Renal pelvis (tissue), 12 donors: ENCODE measurements at places on chromosomes 13 and 19.

GRCh38 chr19:20964798-20965197, 41.7 kb downstream of the ZNF85 start:
- no peak for DNase-seq

- DNase-seq = no peak
These were observed 2.5 kb downstream of the PRKCSH start for GRCh38 chr19:11437955-11438354.

GRCh38 chr13:80050252-80050651, 290.7 kb downstream of the SPRY2 start:
- DNase-seq = no peak

DNA sequence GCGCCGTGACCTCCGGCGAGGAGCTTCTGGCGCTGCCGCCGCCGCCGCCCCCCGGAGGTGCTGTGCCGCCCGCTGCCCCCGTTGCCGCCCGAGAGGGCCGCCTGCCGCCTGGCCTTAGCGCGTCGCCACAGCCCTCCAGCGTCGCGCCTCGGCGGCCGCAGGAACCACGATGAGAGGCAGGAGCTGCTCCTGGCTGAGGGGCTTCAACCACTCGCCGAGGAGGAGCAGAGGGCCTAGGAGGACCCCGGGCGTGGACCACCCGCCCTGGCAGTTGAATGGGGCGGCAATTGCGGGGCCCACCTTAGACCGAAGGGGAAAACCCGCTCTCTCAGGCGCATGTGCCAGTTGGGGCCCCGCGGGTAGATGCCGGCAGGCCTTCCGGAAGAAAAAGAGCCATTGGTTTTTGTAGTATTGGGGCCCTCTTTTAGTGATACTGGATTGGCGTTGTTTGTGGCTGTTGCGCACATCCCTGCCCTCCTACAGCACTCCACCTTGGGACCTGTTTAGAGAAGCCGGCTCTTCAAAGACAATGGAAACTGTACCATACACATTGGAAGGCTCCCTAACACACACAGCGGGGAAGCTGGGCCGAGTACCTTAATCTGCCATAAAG, 4.8 kb downstream of the PDX1 start:
- DNase-seq = no peak

- no peak for DNase-seq
These were observed 703 bp downstream of the SLC17A7 start for GRCh38 chr19:49440439-49441209.

- DNase-seq = no peak
These were observed 4.6 kb upstream of the GRAMD1A start for GRCh38 chr19:34995551-34995950.

GRCh38 chr13:92994056-92994455, 232.6 kb upstream of the GPC6 start:
- DNase-seq = no peak

GRCh38 chr13:58989556-58989955, 1174.2 kb downstream of the DIAPH3 start:
- no peak for DNase-seq

DNA sequence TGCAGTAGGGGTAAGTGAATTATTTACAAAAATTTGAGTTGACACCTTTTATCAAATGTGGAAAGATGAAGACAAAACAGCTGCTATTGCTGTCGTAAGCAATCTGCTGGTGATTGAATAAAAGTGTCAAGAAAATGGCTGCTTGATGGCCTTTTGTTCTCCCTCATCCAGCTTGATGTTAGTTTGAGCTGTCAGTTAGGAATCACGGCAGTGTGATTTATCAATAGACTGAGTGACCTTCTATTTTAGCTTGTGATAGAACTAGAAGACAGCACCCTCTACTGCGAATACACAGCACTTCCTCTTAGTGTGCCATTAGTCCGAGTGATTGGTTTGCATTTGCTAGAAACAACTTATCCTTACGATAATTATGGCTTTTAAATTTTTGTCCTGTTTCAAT, 76.3 kb downstream of the MZT1 start:
- DNase-seq = no peak

DNA sequence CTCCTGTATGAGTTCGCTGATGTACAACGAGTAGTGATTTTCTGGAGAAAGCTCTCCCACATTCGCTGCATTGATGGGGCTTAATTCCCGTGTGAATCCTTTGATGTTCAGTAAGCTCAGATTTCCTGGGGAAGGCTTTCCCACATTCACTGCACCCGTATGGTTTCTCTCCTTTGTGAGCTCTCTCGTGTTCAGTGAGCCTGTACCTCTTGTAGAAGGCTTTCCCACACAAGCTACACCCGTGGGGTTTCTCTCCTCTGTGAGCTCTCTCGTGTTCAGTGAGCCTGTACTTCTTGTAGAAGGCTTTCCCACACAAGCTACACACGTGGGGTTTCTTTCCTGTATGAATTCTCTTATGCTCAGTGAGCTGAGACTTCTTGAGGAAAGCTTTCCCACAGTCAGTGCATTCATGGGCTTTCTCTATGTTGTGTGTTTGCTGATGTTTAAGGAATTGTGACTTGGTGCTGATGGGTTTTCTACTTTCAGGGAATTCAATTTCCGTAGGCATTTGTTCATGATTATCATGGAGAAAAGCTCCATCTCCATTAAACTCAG, 3.5 kb upstream of the ZNF577 start:
- DNase-seq = no peak

GRCh38 chr13:26563713-26564112, 6.2 kb downstream of the WASF3 start:
- no peak for DNase-seq

DNA sequence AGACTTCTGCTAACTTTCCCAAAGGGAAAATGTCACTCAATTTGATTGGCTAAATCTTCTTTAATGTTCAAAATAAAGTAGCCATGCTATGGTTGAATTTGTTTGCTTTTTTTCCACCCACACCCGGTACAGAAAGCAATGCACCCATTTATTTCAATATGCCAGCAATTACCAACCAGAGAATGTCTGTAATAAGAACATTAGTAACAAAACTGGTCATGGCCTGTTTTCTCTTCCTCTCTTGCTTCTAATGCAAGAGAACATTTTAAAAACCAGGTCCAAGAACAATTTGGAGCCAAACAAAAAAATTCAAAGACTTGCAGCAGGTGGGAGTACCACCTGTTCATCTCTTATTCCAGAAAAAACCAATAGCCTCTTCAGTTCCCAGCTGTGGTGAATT, 1108.8 kb upstream of the PCDH20 start:
- no peak for DNase-seq

DNA sequence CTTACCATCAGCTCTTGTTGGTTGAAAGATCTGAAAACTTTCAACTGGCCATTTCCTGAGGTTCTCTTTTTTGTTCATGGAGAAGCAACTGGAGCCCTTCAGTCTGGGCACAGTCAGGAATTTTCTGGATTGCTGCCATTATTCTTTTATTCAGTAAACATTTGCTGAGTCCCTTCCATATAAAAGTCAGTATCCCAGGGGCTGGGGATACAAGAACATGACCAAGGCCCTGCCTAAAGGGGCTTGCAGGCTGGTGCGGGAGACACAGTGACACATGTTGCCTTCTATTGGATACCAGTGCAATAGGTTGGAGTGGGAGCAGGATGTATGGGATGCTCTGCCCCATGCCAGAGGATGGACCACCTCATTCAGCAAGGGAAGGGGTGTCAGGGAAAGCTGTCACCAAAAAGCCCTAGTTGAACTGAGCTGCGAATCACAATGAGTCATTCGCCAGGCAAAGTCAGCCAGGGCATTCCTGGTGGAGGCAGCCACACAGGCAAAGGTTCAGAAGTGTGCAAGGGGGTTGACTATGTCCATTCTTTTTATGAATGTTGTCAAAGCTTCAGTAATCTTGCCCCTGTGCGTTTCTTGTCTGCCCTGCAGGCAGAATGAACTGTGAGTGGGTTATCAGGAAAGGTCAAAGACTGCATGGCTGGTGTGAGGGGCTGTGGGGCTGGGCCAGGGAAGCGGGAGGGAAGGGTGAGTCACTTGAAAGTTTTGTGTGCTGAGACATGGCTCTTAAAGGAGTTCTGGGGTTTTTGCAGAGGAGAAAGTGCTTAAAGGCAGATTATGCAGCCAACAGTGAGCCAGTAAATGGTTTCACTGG, 395.9 kb downstream of the KCNRG start:
- no peak for DNase-seq

DNA sequence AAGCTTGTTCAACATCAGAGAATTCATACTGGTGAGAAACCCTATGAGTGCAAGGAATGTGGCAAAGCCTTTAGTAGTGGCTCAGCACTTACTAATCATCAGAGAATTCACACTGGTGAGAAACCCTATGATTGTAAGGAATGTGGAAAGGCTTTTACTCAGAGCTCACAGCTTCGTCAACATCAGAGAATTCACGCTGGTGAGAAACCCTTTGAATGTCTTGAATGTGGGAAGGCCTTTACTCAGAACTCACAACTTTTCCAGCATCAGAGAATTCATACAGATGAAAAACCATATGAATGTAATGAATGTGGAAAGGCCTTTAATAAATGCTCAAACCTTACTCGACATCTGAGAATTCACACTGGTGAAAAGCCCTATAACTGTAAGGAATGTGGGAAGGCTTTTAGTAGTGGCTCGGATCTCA, 25.2 kb downstream of the ZNF383 start:
- no peak for DNase-seq

DNA sequence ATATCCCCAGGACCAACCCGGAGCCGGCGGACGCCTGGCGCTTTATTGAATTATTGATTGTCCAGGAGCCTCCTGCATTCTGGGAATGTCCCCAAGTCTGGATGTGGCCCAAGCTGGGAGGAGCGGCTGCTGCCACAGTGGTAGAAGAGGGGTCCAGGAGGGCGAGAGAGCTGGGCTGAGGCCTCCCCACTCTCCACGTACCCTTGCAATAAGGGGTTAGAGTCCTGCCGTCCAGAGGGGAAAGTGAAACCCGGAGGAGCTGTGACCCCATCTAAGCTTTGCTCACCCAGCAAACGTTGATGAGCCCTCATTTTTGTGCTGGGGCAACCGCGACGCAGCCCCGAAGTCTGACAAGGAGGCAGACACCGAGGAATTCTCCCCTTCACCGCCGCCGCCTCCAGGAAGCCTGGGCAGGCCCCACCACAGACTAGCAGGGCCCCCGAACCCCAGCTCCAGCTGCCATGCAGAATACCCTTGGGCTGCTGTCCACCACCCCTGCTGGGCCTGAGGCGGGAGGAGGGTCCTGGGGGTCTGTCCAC, 1.4 kb upstream of the C2CD4C start:
- no peak for DNase-seq

DNA sequence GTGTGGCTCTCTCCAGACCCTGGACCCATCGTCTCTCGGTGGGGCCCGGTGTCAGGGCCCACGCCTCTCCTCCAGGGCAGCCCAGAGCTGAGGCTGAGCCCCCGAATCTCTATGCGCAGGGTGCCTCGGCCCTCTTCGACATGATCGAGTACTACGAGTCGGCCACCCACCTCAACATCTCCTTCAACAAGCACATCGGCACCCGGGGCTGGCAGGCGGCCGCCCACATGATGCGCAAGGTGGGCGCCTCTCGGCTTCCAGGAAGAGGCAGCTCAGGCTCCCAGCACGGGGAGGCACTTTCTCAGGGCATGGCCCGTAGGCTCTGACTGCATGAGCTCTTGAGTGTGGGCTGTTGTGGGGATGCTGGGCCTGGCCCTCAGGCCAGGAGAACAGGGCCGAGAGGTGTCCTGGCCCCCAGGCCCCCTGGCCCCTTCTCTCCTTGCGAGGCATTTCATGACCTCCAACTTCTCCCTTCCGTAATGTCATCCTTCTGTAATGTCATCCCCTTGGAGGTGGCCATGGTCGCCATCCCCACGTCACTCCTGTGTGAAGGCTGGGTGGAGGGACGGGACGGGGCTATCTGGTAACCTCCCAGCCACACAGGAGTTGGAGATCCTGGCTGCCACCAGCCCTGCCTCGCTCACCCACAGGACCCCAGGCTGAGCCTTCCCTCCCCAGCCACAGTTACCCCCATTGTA, 19.4 kb downstream of the NKPD1 start:
- no peak for DNase-seq

DNA sequence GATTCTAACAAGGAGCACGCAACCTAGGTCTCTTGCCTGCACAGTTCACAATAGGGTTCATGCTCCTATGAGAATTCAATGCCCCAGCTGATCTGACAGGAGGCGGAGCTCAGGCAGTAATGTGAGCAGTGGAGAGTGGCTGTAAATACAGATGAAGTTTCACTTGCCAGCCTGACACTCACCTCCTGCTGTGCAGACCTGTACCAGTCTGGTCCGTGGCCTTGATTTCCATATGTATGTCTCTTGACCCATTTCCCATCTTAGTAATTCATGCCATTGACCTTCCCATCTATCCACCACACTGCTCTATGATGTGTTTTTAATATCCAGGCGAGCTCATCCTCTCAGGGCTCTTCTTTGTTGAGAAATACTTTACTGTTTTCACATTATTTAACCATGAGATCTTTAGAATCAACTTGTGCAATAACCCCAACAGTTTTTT, 95.2 kb downstream of the LRCH1 start:
- no peak for DNase-seq

DNA sequence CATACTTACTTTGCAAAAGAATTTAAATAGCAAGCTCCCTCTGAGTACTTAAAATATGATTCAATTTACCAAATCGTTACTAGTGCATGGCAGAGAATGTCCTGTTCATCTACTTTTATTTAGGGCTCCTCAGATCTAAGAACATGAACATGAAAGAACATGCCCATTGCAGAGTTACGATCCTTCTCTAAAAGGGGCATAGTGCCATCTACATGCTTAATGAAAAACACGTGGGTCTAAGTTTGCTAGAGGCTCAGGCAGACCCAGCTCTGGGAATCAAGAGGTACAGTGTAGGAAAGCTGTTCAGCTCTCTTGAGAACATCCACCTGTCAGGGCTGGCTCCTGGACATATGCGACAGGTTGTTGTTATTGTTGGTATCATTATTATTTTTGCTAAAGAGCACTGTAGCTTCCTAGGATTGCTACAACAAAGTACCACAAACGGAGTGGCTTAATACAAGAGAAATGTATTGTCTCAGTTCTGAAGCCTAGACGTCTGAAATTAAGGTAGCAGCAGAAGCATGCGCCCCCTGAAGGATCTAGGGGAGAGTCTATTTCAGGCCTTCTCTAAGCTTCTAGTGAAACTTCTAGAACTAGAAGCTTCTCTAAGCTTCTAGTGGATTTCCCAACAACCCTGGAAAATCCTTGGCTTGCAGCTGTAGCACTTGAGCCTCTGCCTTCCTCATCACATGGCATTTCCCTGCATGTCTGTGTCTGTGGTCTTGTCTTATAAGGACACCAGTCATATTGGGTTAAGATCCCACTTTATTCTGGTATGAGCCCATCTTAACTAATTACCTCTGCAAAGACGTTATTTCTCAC, 133.9 kb downstream of the DCT start:
- DNase-seq = no peak

DNA sequence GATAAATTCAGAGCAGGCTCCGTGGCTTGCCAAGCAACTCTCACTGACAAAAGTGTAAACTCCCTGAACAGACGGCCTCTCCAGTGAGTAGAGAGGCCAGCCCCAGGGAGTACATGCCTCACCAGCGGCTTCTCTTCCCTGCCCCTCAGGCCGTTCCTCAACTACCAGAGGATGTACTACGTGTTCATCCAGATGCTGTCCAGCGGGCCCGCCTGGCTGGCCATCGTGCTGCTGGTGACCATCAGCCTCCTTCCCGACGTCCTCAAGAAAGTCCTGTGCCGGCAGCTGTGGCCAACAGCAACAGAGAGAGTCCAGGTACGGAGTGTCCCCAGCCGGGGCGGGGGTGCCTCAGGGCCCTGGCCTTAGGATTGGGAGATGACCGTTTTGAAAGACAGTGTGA, 93.4 kb upstream of the MCF2L start:
- no peak for DNase-seq

- no peak for DNase-seq
These were observed 6.7 kb upstream of the ONECUT3 start for GRCh38 chr19:1746401-1747284.

GRCh38 chr13:94419304-94419924, 60.1 kb downstream of the DCT start:
- DNase-seq = no peak
